ENCODE measurements at places on chromosomes 11 and 22. TPM values are rescaled to one million over a fixed set of nuclear protein-coding genes. Genes with fewer than 3 reads are reported as not detected.
A peak's percentile ranks its signal among the peaks of the same experiment; 100 is the strongest.

NXPE1 gene
- not detected for total RNA-seq

IGLL1 gene
- not detected for total RNA-seq

TNRC6B gene
- total RNA-seq, result 16.6 TPM

SEC14L6 gene
- total RNA-seq, result not detected

SCGB1D2 gene
- total RNA-seq, result not detected

RASGRP2 gene
- 0.08 TPM for total RNA-seq

TRIM51 gene
- not detected for total RNA-seq

BSCL2 gene
- total RNA-seq, result 138 TPM

DNA sequence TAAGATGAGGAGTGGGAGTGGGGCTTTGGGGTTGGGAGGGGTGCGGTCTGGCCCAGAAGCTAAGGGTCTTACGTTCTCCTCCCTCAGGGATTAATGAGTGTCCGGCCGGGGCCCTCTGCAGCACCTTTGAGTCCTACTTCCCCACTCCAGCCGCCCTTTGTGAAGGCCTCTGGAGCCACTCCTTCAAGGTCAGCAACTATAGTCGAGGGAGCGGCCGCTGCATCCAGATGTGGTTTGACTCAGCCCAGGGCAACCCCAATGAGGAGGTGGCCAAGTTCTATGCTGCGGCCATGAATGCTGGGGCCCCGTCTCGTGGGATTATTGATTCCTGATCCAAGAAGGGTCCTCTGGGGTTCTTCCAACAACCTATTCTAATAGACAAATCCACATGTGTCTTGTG, 4.0 kb downstream of the FOLR3 start:
- DNase-seq, result no peak
- H3K27me3 ChIP-seq, result no peaks in the 10 kb centered on the region
- H3K4me1 ChIP-seq, result peaks cover 23% of the 10 kb centered on the region
- H3K4me3 ChIP-seq, result no peak overlapping the region
- H3K27ac ChIP-seq, result no peak overlapping the region

- H3K27me3 ChIP-seq, result no peaks in the 10 kb centered on the region
- no peak overlapping the region for H3K4me3 ChIP-seq
- DNase-seq, result peak; percentile 45
- H3K27ac ChIP-seq, result peak overlapping the region; percentile 77
- H3K36me3 ChIP-seq, result no peaks in the 10 kb centered on the region
- peaks cover 11% of the 10 kb centered on the region for H3K4me1 ChIP-seq
These were observed 305.1 kb downstream of the CNTN5 start for GRCh38 chr11:99325847-99326246.

GRCh38 chr11:128279866-128280265, 307.5 kb downstream of the ETS1 start:
- no peaks in the 10 kb centered on the region for H3K36me3 ChIP-seq
- no peak overlapping the region for H3K27ac ChIP-seq
- DNase-seq, result no peak
- no peaks in the 10 kb centered on the region for H3K27me3 ChIP-seq
- no peak overlapping the region for H3K4me3 ChIP-seq

- no peak overlapping the region for H3K27ac ChIP-seq
- no peaks in the 10 kb centered on the region for H3K27me3 ChIP-seq
- peaks cover 4% of the 10 kb centered on the region for H3K36me3 ChIP-seq
These were observed 60.2 kb upstream of the EMID1 start for GRCh38 chr22:29145321-29146072.

DNA sequence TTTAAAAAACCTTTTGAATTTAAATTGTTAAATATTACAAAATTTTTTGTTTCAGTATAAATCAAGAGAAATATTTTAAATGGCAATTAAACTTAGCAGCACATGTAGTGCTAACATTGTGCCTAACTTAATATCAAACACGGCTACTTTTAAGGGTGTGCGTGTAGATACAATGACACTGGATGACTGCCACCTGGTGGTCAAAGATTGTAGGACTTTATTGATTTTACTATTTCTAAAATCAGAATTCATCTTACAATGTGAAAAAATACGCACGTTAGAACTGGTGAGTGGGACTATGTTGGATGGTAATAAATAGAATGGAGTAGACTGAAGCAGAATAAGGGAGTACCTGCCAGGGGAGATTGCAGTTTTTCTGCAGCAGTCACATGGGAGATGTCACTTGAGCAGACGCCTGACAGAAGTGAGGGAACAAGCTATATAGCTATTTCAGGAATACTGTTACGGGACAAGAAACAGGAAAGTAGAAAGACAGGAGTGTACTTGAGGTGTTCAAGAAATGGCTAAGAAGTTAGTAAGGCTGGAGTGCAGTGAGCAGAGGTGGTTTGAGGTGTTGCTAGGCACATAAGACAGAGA, 52.9 kb downstream of the UVRAG start:
- H3K36me3 ChIP-seq, result no peaks in the 10 kb centered on the region
- DNase-seq, result no peak
- no peaks in the 10 kb centered on the region for H3K27me3 ChIP-seq
- H3K4me1 ChIP-seq, result no peaks in the 10 kb centered on the region

DNA sequence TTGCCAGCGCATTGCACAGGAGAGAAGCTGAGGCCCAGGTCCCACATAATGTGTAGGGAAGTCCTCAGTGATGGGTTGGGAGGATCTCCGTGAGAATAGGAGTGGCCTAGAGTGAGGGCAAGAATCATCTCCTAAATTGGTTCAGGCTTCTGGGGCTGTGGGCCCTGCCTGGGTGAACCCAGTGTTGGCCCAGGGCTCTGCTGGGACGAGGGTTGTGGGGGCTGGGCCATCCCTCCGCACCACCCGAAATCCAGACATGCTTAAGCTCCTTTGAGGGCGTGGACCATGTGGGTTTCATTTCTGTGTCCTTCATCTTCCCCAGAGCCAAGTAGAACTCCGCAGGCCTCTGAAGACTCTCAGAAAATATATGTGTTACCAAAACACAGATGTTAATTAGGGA, 3.7 kb downstream of the MICALL1 start:
- peaks cover 70% of the 10 kb centered on the region for H3K36me3 ChIP-seq
- no peak for DNase-seq
- no peak overlapping the region for H3K4me3 ChIP-seq

GRCh38 chr22:19832476-19833108, 22.1 kb downstream of the GNB1L start:
- H3K27ac ChIP-seq, result no peak overlapping the region
- H3K36me3 ChIP-seq, result no peaks in the 10 kb centered on the region
- H3K4me1 ChIP-seq, result no peaks in the 10 kb centered on the region
- no peaks in the 10 kb centered on the region for H3K27me3 ChIP-seq
- no peak for DNase-seq
- H3K4me3 ChIP-seq, result no peak overlapping the region

DNA sequence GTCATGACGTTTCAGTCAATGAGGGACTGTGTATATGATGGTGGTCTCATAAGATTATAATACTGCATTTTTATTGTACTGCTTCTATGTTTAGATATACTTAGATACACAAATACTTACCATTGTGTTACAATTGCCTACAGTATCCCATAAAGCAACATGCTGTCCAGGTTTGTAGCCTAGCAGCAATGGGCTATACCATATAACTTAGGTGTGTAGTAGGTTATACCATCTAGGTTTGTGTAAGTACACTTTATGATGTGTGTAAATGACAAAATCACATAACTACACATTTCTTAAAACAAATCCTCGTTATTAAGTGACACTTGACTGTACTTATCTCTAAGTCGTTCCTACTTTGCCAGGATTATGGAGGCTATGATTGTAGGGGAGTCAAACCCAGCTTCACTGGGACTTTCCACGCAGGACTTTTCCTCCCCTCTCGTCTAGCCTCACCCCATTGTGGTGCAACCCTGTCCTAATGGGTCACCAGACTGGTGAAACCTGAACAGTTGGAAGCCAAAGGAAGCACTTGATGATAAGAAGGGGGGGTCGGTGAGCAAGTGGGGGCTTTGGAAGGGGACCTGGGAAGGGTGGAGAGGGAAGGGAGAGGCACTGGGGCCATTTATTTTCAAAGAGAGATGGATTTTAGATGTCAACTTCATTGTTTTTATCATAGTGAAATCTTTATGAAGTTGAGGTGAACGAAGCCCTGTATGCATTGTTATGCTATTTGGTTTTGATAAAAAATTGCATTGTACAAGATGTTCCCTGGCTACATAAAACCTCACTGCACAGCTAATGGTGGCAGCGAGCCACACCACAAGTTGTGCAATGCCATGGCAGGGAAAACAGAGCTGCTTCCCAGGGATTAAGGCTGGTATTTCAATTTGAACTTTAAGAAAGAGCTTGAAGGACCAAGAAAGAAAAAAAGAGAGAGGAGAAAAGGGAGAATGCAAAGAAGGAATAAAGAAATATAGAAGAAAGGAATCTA, 129.1 kb downstream of the EHF start:
- no peaks in the 10 kb centered on the region for H3K4me1 ChIP-seq
- H3K36me3 ChIP-seq, result no peaks in the 10 kb centered on the region
- no peak overlapping the region for H3K27ac ChIP-seq

DNA sequence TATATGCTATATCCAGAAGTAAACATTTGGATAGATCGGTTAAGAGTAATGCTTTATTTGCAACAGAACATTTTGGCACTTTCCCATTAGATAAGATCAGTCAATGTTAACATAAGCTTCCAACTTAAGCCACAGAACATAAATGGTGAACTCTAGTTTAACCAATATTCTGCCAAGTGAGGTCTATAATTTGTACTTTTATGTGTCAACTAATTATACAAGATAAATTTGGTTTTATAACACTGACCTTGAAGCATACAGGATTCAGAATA, 23.5 kb upstream of the BLID start:
- DNase-seq, result no peak
- H3K27me3 ChIP-seq, result no peaks in the 10 kb centered on the region
- H3K4me1 ChIP-seq, result peaks cover 53% of the 10 kb centered on the region
- no peak overlapping the region for H3K4me3 ChIP-seq
- peak overlapping the region; percentile 49 for H3K27ac ChIP-seq

GRCh38 chr11:79344753-79345294, 96.0 kb downstream of the TENM4 start:
- H3K4me3 ChIP-seq, result no peak overlapping the region
- H3K27me3 ChIP-seq, result no peaks in the 10 kb centered on the region
- H3K4me1 ChIP-seq, result no peaks in the 10 kb centered on the region
- no peaks in the 10 kb centered on the region for H3K36me3 ChIP-seq

- H3K36me3 ChIP-seq, result no peaks in the 10 kb centered on the region
- no peak for DNase-seq
- peaks cover 42% of the 10 kb centered on the region for H3K4me1 ChIP-seq
These were observed 608.7 kb downstream of the SOX6 start for GRCh38 chr11:15747671-15748070.

- no peak overlapping the region for H3K27ac ChIP-seq
- no peaks in the 10 kb centered on the region for H3K27me3 ChIP-seq
- peaks cover 12% of the 10 kb centered on the region for H3K4me1 ChIP-seq
- DNase-seq, result no peak
These were observed 5.0 kb downstream of the DGKZ start for GRCh38 chr11:46352063-46352841.

- DNase-seq, result no peak
- H3K4me3 ChIP-seq, result no peak overlapping the region
- H3K27ac ChIP-seq, result no peak overlapping the region
- peaks cover 44% of the 10 kb centered on the region for H3K4me1 ChIP-seq
- no peaks in the 10 kb centered on the region for H3K27me3 ChIP-seq
- peaks cover 11% of the 10 kb centered on the region for H3K36me3 ChIP-seq
These were observed 86.7 kb downstream of the SWAP70 start for GRCh38 chr11:9750551-9750950.

Measured in SJSA1 (cell line).